Effector CD4-positive, alpha-beta T cell (primary cell): ENCODE measurements at places on chromosomes 3 and 15.
A peak's percentile ranks its signal among the peaks of the same experiment; 100 is the strongest.

- DNase-seq: no peak
These were observed 787.7 kb downstream of the MCTP2 start for GRCh38 chr15:95018888-95019545.

GRCh38 chr3:115194476-115194875 lies 47.4 kb upstream of the ZBTB20 start:
- no peak for DNase-seq

- no peak for DNase-seq
These were observed 36.2 kb downstream of the GAP43 start for GRCh38 chr3:115659253-115660220.

DNA sequence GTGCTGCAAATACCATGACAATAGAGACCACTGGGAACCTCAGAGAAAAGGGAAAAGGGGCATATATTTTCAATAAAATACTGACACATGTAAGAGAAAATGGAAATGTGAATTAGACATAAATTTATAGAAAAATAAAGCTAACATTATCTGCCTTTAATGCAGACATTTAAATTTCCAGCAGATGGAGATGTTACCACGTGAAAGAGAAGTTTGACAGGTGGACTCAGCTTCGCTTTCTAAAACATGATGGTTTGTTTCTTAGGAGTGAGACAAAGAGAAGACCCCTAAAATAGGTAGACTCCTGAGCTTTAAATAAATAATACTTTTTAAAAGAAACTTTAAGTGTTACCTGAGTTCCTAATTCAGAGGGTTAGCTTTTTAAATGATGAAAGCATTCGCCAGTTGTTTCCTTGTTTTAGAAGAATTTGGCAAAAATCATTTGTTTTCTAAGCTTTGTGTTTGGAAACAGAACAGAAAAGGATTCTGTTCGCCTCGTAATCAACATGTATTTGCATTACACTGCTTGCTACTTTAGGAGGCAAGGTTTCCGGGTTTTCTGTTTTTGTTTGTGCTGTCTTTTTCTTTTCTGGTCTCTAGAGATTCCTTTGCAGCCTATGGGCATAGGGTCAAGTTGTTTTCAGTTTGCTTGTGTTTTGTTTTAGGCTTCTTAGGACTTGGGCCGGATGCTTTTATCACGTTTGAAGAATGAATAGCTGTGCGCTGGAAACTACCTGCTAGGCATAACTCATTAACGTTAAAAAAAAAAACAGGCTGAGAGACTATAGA lies 271.4 kb downstream of the THSD4 start:
- no peak for DNase-seq

DNA sequence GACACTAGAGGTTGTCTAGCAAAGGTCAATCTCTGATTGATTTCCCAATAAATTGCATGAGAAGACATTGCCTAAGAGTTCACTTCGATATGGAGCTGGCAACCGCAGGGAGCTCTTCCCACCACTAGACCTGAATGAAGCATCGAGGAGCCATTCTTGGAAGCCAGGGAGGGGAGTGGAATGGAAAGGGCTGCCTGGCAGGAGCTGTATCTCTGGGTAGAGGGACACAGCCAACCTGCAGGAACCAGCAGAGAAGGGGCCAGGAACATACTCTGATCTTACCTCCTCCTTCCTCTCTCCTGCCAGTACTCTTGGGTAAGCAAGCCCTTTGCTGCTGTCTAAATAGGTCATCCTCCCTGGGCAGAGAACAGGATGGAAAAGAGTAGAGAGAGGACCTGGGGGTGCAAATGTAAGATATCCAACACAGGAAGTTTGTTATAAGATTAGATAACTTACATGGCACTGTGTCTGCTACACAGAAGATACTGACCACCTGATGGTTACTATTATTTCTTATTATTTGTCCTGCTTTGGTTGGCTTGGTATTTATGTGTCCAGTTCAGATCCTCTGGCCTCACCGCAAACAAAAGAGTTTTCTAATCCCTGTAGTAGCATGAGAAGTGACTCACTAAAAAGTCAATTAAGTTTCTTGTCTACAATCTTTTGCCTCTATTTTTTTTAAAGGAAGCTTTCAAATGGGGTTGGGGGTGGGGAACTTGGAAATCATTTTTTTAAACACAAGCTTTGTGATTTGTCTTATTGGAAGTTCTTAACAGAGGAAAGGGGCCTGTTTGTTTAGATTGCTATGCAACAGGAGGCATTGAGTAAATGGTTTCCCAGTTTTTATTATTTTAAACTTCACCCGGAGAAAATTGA lies 156.7 kb upstream of the TSC22D2 start:
- no peak for DNase-seq

GRCh38 chr3:147651107-147651778 lies 242.1 kb downstream of the ZIC1 start:
- no peak for DNase-seq

DNA sequence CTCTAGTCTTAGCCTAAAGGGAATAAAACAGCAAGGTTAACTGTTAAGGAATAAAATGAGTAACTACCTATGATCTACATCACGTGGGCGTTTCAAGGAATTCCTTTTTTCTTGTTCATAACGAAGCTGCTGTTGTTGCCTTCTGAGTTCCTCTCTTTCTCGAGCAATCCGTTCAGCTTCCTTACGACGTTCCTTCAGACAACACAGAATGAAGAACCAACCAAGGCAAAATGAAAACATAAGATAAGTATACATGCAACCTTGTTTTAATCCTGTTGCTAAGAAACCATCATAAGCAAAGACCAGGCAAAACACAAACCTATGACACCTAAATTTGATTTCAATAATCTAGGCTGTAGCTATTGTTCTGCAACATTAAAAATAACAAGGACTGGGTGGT lies 44.1 kb downstream of the SLTM start:
- DNase-seq: no peak

GRCh38 chr3:138348754-138349739 lies 668 bp downstream of the MRAS start:
- no peak for DNase-seq

DNA sequence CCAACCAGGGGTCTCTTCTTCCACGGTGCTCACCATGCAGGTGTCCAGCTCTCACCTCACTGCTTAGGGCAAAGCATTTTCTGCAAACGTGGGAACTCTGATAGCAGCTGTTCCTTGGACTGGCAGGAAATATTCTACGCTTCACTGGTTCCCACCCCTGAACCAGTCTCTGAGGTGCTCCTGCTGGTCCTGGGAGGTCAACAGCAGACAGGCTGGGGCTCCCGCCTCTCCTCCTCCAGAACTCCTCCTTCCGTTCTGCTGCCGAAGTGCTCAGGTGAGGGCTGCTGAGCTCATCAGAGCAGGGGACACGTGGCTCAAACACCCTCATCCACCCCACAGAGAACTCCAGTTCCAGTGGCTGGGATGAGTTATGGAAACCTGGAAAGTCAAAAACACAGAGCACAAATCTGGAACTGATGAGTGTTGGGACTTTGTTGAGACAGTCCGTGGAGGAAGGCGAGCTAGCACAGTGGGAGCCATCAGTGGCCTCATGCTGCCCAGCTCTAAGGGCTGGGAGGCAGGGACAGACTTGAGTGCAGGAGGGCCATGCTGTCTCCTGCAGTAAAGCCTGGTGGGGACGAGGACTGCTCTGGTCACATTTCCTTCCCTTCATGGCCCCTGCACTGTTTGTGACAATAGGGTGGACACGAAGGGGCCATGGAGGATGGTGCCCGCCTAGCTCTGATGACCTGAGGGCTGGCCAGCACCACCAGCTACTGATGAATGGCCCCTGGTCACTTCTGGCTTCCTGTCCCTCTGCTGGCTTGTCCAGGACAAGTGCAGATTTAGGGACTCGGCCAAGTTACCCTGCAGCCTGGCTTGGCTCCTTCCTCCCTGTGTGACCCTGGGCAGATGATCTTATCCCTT lies 137.8 kb downstream of the KLF13 start:
- DNase-seq: no peak

GRCh38 chr15:73986776-73987056 lies 5.4 kb downstream of the STOML1 start:
- DNase-seq: no peak

GRCh38 chr15:77024273-77025082 lies 29.6 kb downstream of the PSTPIP1 start:
- DNase-seq: peak; percentile 59

DNA sequence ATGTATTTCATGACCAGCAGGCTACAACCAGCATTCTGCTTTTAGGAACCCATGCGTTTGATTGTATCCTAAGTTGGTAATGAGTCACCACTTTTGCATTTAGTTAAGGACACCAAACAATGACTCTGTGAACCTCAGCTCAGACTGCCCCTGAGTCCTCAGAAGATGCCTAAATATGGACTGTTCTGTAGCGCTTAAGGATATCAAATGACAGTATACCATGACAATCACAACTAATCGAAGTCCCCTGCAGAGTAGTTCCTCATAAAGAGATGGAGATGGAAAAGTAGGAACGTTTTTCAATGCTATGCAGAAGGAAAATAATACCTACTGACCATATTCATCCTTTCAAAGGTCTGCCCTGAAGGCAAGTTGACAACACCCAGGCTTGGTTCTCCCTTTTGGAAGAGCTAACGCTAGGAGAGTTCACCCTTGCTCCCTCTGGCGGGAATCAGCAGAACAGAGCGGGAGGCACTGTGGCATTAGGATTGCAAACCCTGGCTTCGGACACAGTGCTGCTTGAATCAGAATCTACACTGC lies 508.6 kb downstream of the FHIT start:
- no peak for DNase-seq

- DNase-seq: no peak
These were observed 588.0 kb downstream of the SQOR start for GRCh38 chr15:46222826-46223225.

DNA sequence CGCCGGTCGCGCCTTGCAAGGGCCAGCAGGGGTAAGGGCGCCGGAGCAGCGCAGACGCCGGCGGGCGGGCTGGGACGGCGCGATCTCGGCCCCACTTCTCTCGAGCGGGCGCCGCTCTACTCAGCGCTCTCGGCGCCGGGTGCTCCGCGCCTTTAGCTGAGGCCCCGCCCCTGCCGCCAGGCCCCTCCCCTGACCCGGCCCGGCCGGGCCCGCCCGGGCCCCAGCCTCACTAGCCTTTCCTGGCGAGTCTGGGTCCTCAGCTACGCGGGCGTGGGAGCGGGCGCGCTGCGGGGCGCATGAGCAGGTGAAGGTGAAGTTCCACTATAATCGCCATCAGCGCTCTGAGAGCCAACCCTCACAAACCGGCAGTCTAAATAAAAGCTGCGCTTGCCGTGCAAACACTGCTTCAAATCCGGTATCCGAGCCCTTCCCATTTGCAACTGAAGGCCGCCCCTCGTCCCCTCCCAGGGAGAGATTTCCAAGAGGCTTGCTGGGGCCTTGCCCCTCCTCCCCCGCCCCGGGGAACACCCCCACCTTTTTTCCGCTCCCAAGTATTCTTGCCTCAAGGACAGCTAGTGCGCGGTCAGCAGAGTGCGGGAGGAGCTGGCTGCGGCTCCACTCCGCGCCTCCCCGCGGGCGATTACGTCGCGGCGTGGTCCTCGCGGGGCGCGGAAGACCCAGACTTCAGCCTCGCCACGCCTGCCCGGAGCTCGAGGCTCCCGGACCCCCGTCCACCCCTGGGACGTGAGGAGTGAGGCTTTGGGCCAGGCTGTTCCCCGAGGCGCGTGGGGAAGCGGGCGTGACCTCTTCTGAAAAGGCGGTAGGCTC lies at the start of gene RPP25:
TSS of gene RPP25 (minus strand) at position 125 of the 828 bp plus-strand sequence. CDS start 189 bp downstream, outside the sequence.
- DNase-seq: peak; percentile 45

- DNase-seq: no peak
These were observed 17.8 kb downstream of the DIPK2A start for GRCh38 chr3:143989461-143989860.

DNA sequence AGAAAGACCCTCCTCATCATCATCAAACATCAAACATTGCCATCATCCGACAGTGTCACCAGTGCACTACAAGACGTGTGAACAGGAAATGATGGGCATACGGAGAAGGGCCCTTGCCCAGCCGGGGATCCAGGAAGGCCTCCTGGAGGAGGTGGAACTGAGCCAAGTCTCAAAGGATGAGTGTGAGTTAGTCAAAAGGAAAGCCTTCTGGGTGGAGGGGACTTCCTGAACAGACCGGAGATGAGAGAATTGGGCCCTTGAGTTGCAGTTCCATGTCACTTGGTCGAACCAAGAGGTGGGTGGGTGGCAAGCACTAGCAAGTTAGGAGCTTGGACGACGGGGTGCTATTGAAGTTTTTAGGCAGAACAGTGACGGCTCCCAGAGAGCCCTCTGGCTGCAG lies 8.5 kb downstream of the SEMA4B start:
- no peak for DNase-seq

GRCh38 chr15:70270752-70271111 lies 173.0 kb upstream of the TLE3 start:
- no peak for DNase-seq

- no peak for DNase-seq
These were observed 27.4 kb upstream of the BOC start for GRCh38 chr3:113183748-113184661.

DNA sequence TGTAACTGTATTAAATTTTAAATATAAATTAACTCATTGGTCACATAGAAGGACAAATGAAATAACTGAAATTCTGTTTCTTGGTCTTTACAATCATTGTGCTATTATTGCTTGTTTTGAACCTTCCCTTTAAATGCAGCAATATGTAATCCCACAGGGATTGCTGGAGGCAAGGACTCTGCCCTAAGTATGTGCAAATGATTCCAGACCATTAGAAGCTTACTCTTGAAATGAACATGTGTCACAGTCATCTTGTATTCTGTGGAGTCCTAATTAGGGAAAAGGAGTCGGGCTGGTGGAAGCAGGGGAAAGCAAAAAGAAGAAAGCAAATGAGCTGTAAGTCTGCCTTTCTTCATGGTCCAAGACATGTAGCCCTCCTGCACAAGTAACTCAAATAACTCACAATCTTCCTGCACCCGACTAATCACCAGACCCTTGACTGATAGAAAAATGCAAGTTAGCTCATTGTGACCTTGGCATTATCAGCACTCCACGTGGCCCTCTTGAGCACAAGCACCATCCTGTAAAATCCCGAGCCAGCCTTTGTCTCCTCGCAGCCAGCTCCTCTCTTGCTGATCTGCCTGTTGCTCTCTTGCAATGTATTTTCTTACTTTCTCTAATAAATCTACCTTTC lies 2.3 kb upstream of the TMPRSS7 start:
- no peak for DNase-seq

DNA sequence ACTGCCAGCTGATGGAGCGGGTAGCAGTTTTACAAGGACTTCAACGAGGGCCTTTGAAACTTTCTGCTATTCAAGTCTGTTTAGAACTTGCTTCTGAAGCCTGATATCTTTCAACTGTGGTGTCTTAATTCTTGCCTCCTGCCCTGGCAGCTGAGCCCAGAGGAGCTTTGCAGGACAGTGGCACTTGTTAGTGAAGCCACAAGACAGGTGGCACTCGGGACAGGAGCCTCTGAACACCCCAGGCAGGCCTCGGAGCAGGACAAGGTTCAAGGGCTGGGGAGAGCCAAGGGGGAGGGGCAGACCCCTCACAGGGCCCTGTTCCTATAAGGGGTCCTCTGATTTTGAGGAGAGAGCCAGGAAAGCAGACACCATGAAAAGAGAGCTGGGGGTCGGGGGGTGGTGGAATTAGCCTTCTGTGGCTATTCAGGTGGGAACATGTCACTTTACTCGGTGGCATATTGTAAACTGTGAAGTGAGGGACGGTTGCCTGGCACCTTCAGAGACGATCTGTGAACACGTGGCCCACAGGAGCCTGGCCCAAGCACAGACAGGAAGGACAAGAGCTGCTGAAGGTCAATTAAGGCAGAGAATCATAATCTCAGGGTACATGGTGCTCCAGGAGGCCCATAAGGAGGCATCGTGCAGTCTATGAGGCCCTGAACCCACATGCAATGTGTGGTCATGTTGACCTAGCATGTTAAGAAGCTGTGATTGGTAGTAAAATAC lies 30.1 kb upstream of the KY start:
- no peak for DNase-seq

- no peak for DNase-seq
These were observed 77.2 kb downstream of the OSBPL10 start for GRCh38 chr3:31903686-31904431.

GRCh38 chr3:62241279-62241678 lies 132.1 kb downstream of the FEZF2 start:
- DNase-seq: no peak

- DNase-seq: no peak
These were observed 2.7 kb upstream of the ARNT2 start for GRCh38 chr15:80401456-80401855.
